ENCODE measurements at places on chromosomes 5 and 9.

DNA sequence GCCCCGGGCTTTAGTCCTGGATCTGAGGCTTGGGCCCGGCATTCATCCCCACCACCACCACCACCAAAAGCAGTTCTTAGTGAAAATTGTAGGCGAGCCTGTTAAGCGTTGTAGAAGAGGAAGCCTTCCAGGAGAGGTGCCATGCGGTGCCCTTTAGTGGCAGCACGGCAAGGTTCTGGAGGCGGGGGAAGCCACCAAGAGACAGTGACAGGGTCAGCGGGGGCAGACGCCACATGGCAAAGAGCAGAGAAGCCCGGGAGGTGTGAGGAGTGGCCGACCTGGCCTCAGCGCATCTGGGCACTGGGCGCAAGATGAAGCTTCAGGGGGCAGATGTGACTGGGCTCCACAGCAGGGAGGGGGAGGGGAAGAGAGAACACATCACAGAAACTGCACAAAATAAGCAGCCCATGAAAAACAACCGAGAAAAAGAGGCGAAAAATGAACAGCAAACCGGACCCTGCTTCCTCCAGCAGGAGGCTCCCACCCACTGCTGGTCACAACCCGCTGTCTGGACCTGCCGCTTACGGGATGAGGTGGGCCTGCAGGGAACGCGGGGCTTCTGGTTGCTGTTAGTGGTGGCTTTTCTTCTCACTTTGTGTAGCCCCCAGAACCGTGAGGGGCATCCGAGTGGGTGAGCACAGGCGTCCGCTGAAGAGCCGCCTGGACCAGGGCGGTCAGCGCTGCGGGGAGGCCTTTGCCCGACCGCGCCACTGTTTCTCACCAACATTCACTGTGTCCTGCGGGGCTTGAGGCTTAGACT, 4.3 kb downstream of the LRRC14B start:
- DNase-seq: no peak

DNA sequence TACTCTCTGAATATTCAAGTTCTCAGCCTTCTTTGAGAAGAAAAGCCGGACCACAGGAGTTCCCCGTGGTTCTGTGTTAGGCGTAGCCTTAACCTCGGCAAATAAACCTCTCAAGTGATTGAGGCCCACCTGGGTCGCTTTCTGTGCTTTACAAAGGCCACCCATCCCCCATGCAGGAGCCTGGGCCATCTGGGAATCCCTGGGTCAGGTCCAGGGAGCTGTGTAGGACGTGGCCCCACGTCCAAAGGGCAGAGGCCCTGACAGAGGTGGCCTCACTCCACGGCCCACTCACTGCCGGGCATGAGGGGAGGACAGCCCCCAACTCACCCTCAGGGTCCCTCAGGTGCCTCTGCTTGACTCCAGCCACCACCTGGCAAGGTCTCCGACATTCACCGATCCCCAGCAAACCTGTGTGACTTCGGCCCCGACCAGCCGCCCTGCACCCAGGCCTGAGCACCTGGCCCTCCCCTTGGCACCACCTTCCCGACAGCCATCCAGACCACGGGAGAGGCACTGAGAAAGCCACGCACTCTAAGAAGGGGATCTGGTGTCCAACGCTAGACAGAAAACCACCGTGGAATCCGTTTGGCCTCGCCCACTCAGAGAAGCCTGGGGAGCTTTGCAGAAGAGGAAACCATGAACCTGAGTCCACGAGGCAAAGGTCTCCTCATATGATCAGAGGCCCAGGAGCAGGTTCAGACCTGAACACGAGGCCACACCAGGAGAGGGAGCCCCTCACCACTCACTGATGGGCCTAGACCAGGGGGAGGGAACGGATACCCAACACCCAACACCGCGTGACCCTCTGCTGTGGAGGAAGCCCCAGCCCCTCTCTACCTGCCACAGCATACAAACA, 4.5 kb downstream of the SLC12A7 start:
- DNase-seq: no peak

DNA sequence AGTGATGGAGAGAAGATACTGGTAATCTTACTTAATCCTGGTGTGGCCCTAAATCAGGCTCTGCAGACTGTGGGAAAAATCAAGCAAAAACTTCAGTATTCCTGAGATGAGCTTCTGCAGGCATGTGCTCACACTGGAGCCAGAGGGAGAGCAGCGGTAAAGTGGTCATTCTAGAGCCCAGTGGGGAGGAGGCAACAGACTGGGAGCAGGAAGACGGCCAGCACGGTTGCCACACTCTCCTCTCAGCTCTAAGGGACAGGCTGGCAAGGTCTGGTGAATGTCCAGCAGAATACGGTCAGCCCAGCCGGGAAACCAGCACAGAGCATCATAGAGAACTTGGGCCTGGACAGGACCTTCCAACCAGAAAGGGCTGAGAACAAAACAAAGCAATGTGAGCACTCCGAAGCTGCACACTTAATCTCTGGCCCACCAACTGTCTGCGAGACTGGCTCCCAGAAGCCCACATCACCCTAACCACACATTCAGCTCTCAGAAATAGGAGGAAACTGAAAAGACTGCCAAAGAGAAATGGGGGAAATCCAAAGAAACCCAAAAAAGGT, 30.3 kb downstream of the MED27 start:
- no peak for DNase-seq

DNA sequence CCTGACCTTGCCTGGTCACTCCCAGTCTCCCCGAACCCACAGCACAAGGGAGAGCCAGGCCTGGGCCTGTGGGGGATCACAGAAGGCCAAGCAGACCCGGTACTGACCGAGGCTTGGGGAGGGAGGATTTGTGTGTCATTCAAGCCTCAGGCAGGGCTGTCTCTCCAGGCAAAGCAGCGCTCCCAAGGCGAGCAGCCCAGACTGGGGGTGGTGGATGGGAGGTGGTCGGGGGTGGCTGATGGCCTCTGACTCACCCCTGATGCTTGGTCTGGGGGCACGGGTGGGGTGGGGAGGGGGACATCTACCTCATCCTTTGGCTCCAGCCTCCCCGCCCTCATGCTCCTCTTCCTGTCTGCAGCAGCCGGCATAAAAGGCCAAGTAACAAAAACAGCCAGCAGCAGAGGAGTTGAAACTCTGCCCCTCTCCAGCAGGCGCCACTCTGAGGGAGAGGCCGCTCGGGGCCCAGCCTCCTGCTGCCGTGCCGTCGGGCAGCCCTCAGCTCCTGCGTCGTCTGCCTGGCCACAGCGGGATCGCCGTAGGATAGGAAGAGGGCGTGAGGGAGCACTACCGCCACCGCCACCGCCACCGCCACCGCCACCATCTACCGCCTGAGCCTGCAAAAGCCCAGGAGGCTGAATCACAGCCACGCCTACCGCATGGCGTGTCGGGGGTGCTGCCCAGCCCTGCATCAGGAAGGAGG, 166.0 kb downstream of the OLFM1 start:
- peak; percentile 14 for DNase-seq

Data from BE2C (cell line).